ENCODE measurements at places on chromosomes 13 and 19. TPM values are rescaled to one million over a fixed set of nuclear protein-coding genes. Genes with fewer than 3 reads are reported as not detected.

DNA sequence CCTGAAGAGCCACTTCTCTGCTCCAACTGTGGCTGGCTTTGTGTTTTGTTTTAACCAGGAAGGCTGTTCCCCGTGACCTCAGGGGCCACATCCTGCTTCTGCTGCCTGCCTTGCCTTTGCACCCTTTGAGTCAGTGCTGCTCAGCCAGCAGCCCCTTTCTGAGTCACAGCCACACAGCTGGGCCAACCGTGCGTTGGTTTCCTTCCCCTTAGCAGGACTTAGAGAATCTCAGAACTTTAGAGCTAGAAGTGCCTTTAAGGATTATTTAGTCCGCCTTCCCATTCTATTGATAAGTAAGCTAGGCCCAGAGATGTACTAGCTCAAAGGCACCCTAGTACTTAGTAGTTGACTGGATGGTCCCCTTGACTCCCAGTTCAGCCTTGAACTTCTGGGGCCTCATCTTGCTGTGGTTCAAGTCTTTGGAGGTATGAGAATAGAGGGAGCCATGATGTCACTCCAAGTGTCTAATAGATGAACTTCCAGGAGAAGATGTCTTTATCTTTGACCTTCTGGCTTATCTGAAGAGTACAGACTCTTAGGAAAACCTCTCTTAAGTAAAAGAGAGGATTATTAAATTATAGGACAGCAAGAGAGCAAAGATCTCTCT lies 8.0 kb downstream of the RGCC start:
- DNase-seq, result peak; percentile 87
- H3K27me3 ChIP-seq, result no peaks in the 10 kb centered on the region
- no peaks in the 10 kb centered on the region for H3K36me3 ChIP-seq
- H3K27ac ChIP-seq, result peak overlapping the region; percentile 95

COMP gene
- total RNA-seq, result not detected

- peaks cover 55% of the 10 kb centered on the region for H3K4me1 ChIP-seq
- peaks cover under 1% of the 10 kb centered on the region for H3K27me3 ChIP-seq
- no peak overlapping the region for H3K4me3 ChIP-seq
- peak overlapping the region; percentile 55 for H3K27ac ChIP-seq
These were observed 4.2 kb upstream of the JSRP1 start for GRCh38 chr19:2260341-2260805.

DNA sequence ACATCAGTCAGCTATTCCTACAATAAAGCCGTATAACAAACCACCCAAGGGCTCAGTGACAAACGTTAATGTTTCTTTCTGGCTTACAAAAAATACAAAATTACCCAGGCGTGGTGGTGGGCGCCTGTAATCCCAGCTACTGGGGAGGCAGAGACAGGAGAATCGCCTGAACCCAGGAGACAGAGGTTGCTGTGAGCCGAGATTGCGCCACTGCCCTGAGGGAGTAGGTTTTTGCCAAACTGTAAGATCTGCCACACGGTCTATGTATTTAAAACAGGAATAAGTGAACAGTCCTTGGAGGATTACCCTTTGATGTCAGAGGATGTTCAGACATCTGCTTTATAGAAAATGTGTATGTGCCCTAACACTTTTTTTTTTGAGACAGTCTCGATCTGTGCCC lies 105.8 kb downstream of the DPF1 start:
- no peak for DNase-seq
- peaks cover 27% of the 10 kb centered on the region for H3K36me3 ChIP-seq
- H3K4me1 ChIP-seq, result peaks cover 6% of the 10 kb centered on the region
- no peaks in the 10 kb centered on the region for H3K27me3 ChIP-seq

Data from T-cell (primary cell).